HCEC 1CT (cell line): ENCODE measurements at places on chromosomes 6 and 20.

- DNase-seq: peak; percentile 42
Observed at GRCh38 chr6:3438190-3439167, 18.4 kb downstream of the SLC22A23 start.

DNA sequence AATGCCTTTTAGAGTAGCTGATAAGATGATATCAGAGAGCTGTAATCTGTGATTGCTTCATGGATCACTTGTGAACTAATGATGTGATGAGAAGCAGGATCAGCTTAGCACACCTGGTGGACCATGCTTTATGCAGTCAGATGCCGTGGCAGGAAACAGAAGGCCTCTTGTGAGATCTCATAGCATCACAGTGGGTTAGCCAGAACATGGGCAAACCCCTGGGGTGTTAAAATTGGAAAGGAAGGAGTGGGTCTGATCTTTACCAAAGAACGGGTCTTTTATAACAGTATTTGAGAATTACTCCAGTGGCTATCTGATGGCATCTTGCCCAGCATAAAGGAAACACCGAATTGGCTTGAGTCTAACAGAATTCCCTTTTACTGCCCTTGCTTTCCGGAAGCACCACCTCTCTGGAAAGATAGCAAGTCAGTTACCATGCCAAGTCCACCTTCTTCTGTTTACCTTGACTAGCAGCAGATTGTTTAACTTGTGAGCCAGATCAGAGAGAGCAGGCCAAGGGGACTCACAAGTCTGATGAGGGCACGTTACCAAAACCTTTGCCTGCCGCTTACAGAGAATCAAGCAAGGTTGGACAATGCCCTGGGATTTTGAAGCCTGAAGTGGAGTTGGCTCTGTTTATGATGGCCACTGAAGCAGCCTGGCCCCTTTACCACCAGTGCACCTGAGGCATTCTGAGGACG lies 20.9 kb upstream of the SRF start:
- no peak for DNase-seq

- DNase-seq: no peak
Observed at GRCh38 chr20:36613974-36614373, 8.4 kb downstream of the RAB5IF start.

DNA sequence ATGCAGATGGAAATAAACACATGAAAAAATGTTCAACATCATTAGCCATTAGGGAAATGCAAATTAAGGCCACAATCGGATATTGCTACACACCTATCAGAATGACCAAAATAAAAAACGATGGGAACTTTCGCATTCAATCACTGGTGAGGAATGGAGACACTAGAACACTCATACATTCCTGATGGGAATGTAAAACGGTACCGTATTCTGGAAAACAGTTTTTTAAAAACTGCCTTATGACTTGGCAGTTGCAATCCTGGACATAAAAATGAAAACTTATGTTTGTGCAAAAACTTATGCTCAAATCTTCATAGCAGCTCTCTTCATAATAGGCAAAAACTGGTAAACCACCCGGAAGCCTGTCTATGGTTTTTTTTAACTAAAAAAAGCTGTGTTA lies 146.0 kb downstream of the CEBPB start:
- DNase-seq: peak; percentile 22

DNA sequence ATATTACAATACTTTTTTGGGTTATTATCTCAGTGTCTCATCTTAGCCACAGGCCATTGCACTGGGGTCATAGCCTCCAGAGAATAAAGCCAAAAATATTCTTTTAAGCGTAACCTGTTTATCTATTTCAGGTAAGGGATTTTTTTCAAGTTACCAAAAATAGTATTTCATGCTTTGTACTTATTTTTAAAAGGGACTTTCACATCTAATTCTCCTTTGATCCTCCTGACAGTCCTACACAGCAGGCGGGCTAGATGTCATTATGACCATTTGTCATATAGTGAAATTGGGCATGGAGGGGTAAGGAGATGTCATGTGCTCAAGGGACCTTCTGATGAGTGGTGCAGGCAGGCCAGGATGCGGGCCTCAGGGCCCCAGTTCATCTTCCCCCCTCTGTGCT lies 68.9 kb downstream of the TBC1D7 start:
- DNase-seq: no peak

DNA sequence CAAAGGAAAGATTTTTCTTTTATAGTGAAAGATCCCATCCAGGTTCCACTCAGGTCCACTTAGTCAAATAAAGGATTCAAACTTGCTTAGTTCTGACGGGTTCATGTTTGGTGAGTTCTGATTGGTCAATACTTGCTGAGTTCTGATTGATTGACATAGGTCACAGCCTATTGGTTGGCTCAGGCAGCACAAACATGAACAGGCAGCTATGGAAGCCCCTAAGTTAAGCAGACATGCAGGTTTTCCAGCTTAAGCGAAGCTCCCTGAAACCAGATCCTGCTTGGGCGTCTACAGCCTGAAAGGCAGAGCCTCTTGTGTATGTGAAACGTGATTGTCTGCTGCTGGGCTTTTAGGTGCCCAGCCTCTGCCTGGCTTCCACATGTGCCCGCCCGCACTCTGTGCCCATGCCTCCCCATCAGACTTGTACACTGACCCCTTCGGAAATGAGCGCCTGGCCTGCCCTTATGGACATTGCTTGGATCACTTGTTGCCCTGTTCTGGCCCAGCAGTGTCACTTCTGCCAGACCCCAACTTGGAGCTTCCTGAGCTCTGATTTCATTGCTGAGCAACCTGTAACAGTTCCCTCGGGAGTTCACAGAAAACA lies 45.4 kb upstream of the ECI2 start:
- peak; percentile 50 for DNase-seq

DNA sequence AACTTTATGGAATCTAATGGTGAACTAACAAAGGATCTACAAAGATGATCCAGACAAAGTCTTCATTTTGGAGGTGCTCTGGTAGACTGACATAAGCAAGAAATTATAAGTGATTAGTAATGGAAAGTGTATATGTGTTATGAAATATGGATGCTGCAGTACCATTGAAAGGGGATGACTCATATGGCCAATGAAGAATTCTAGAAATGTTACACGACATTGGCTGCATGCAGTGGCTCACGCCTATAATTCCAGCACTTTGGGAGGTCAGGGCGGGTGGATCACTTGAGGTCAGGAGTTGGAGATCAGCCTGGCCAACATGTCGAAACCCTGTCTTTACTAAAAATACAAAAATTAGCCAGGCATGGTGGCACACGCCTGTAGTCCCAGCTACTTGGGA lies 23.5 kb downstream of the CFAP206 start:
- peak; percentile 53 for DNase-seq

GRCh38 chr20:37337208-37337991 lies 8.5 kb upstream of the SRC start:
- no peak for DNase-seq

- DNase-seq: no peak
Observed at GRCh38 chr6:3195695-3196497, 31.6 kb downstream of the TUBB2B start.

GRCh38 chr20:10654250-10654610 lies 19.6 kb downstream of the JAG1 start:
- no peak for DNase-seq

- no peak for DNase-seq
Observed at GRCh38 chr6:126377594-126378153, 37.8 kb downstream of the CENPW start.

GRCh38 chr6:25050356-25050755 lies 114.6 kb upstream of the RIPOR2 start:
- peak; percentile 82 for DNase-seq

GRCh38 chr6:136510782-136511181 lies 39.4 kb downstream of the MAP7 start:
- no peak for DNase-seq

GRCh38 chr6:165059032-165059431 lies 250.4 kb downstream of the C6orf118 start:
- DNase-seq: peak; percentile 40

DNA sequence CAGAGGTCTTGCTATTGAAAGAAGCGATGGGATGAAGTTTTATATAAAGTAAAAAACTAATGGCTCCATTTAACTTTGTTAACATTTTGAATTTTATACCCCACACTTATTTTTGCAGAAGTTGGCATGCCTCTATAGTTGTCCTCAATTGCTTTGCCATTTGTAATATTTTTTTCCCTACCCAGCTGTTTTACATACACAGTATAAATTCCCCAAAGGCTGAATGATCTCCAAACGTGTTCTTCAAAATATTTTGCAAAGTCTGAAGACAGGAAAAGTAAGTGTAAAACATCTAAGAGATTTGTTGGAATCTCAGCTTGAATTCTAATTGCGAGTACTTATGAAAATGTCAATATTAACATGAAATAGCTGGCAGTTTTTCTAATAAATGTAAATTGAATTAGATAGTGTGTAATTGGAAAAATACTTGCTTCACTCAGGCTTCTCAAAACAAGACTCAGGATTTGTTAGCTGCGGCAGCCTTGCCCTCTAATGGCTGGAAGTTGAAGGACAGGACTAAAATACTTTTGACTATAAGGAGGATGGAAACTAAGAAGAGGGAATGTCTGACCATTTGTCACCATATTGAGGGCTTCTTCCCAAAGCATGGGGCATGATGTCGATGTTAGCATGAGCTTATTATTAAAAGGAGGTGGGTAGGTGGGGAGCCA lies 226.8 kb downstream of the UST start:
- peak; percentile 59 for DNase-seq

DNA sequence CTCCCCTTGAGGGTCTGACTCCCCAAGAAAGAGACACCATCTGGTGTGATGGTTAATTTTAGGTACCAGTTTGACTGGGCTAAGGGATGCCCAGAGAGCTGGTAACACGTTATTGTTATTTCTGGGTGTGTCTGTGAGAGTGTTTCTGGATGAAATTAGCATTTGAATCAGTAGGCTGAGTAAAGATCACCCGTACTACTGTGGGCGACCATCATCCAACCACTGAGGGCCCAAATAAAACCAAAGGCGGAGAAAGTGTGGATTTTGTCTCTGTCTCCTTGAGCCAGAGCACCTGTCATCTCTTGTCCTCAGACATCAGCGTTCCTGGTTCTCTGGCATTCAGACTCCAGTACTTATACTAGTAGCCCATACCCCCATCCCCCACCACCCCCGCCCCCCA lies 7.9 kb upstream of the CNKSR3 start:
- DNase-seq: no peak

DNA sequence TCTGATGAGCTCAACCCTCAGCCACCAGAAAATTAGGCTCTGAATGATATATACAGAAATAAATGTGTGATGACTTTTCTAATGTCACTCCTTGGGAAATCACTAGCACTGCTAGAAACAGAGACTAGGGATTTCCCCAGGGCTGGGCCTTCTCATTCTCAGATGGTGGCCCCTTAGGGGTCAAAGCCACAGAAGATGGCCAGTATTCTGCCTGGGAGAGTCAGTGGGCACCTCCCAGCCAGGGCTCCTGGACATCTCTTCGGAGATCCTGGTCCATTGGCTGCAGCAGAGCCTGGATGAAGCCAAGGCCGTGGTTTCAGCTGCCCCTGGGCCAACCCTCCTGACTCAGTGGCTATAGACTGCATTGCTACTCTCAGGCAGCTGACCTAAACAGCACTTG lies 276.9 kb upstream of the SUPT3H start:
- peak; percentile 15 for DNase-seq

DNA sequence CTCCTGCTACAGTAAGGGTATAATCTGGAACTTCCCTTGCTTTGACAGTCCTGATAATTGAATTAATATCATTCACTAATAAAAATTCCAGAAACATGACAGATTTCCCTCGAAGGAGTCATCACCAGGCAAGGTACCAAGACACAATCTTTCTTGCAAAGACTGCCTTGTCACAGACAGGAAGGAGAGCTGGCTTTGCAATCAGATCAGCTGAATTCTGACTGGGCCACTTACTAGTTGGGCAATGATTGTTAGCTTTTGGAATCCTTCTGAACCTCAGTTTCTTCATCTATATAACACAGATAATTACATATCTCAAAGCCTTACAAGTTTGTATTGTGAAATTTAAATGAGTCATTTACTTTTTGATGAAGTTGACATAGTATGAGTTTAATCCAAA lies 344.2 kb downstream of the RFPL4B start:
- DNase-seq: peak; percentile 92

DNA sequence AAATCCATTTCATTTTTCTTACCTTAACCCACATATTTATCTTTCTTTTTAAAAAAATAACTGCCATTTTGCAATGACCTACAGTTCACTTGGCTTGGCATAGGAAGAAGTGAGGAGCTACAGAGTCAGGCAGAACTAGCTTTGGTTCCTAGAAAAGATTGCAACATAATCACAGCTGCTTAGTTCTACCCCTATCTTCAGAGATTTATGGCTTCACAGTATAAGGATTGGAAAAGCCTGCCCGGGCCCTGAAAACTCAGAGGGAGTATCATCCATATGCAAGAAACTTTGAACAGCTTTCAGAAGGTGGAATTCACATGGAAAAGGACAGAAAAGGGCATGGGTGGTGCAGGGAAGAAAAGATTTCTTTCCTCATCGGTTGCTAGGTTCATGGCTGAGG lies 774.3 kb upstream of the CHD6 start:
- DNase-seq: no peak

GRCh38 chr6:98782772-98783171 lies 51.6 kb upstream of the POU3F2 start:
- DNase-seq: no peak

GRCh38 chr6:166988674-166989201 lies 10.5 kb upstream of the CEP43 start:
- no peak for DNase-seq

DNA sequence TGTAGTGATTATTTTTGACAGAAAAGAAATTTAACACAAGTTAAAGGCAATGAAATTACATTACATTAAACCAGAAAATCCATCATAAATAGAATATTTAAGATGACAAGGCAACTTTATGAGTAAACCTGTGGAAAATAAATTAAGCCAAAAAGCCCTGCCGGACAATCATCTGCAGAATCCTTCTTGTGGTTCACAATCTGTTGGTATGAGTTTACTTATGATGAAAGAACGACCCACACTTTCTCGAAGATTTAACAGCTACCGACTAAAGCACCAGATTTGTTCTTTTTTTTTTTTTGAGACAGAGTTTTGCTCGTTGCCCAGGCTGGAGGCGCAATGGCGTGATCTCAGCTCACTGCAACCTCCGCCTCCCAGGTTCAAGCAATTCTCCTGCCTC lies 21.4 kb downstream of the HDAC2 start:
- no peak for DNase-seq

GRCh38 chr6:139344186-139344963 lies 30.1 kb downstream of the CITED2 start:
- DNase-seq: no peak

GRCh38 chr6:78093906-78094305 lies 441.1 kb downstream of the MEI4 start:
- DNase-seq: no peak

- no peak for DNase-seq
Observed at GRCh38 chr20:17138237-17138636, 88.6 kb upstream of the PCSK2 start.

- peak; percentile 71 for DNase-seq
Observed at GRCh38 chr20:34825530-34826362, at the start of gene NCOA6. TSS of gene NCOA6 (minus strand) at chr20:34825651. CDS start at chr20:34782355, 43,296 bp downstream.

DNA sequence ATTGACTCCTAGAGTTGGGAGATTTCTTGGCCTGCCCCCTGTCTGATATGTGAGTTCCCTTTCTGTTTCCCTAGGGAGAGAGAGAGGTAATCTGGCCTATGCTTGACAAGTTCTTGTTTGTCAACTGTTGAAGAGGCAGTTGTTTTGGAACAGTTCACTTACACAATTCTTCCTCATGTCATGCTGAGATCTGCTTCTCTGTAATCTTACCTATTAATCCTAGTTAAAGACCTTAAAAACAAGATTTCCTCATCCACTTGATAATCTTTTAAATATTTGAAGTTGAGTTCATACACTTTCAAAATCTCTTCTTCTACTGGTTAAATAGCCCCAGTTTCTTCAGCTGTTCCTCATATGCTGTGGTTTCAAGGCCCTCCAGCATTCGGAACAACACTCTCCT lies 89.9 kb downstream of the FIG4 start:
- DNase-seq: no peak
